ENCODE measurements at places on chromosomes 1 and 21.

- DNase-seq, result no peak
Observed at GRCh38 chr1:15764269-15764764, 5.7 kb downstream of the FBLIM1 start.

DNA sequence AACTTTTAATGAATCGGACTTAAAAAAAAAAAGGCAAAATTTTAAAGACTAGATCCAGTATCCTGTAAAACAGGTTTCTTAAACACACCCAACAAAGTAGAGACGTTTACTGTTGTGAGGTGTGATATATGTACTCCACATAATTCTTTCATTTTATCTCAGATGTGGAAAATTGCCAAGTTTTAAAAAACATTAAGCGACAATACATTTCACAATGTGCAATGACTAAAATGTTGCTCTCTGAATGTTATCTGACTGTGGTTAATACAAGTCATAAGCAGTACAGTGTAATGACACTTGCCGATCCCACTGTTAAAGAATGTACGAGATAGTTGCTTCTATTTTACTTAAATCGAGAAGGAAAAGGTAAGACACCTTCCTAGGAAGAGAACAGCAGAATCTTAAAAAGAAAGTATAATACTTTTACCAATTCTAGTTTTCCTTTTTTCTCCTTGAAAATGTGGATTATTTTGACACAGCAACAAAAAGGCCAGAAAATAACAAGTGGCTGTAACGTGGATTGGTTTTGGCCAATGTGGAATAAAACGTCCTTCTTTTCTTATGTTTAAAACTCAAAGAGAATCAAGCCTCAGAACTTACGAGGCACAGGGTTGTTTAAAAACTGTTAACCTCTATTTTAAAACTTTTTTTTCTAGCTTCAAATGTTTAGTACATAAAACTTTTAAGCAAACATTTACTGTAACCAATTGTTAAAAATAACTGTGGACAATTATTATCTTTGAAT lies 51.4 kb downstream of the TP53BP2 start:
- DNase-seq, result no peak

DNA sequence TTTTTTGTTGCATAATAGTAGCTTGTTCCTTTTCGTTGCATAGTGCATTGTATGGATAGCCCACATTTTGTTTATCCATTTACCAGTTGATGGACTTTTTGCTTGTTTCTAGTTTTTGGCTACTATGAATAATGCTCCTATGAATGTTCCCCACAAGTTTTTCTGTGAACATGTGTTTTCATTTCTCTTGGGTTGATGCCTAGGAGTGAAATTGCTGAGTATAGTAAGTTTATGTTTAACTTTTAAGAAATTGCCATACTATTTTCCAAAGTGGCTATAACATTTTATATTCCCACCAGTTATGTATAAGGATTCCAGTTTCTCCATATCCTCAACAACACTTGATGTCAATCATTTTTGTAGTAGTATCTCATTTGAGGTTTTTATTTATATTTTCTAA lies 84.8 kb upstream of the CACYBP start:
- DNase-seq, result no peak

- DNase-seq, result no peak
Observed at GRCh38 chr1:223271085-223271781, 92.7 kb downstream of the SUSD4 start.

DNA sequence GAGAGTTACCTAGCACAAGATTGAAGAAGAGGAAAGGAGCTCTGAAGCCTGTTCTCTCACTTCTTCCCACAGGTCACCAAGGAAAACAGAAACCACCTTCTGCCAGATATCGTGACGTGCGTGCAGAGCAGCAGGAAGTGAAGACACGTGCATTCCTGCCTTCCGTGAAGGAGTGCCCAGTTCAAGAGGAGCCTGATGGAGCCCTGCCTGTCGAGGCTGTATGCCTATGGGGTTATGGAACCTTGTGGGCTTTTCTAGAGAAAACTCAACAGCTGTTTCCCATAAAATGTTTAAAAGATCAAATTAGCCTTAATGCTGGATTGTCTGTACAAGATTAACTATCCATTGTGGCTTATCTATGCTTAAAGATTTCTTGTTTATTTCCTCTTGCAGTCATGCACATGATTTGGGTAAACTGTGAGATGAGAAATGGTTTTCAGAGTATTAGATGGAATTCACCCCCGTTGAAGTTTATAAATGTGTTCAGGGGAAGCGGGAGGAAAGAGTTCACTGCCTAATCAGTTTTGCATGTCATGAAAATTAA lies 27.8 kb downstream of the NTPCR start:
- DNase-seq, result no peak

- DNase-seq, result no peak
Observed at GRCh38 chr1:65230731-65231481, 78.4 kb upstream of the DNAJC6 start.

DNA sequence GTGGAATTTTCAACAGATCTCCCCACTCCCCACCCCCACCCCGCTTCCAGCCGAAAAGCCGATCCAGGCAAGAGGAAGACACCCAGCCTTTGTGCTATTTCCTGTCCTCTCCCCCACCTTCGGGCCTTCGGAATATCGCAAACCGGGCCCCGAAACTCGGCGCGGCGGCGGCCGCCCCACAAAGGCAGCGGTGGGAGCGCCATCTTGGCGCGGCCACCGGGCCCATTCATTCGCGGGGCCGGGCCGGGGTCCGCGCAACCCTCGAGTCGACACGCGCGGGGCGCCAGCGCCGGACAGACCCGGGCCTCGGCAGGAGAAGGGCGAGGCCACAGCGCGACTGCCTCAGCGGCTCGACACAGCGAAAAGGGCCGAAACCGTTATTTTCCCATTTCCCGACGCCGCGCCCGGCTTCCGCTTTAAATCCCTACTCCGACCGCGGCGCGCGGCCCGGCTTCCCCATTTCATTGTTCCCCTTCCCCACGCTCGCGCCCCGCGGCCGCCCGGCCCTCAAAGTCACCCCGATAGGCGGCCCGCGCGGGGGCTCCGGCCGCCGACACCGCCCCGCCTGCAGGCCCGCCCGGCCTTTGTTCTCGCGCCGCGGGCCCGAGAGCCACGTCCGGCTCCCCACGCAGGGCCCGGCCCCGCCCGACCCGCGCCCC lies 911 bp downstream of the GNB1 start:
- DNase-seq, result no peak

- DNase-seq, result no peak
Observed at GRCh38 chr1:110850627-110851026, 22.3 kb upstream of the CD53 start.

DNA sequence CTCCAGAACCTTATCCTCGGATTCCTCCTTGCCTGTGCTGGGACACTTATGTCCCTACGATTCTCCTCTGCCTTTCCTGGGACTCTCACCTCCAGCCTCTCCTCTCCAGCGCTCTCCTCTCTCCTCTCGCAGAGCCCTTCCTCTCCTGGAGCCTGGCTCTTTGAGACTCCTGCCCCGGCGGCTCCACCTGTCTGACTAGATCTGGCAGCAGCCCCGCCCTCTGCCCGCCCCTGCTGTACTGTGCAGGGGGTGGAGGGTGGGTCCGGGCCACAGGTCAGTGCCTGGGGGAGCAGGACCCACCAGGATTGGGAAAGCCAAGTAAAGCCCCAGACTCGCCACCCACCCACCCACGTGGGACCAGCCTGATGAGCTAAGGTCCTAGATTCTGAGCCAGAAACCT lies 1.6 kb downstream of the ELOVL1 start:
- DNase-seq, result peak; percentile 73

DNA sequence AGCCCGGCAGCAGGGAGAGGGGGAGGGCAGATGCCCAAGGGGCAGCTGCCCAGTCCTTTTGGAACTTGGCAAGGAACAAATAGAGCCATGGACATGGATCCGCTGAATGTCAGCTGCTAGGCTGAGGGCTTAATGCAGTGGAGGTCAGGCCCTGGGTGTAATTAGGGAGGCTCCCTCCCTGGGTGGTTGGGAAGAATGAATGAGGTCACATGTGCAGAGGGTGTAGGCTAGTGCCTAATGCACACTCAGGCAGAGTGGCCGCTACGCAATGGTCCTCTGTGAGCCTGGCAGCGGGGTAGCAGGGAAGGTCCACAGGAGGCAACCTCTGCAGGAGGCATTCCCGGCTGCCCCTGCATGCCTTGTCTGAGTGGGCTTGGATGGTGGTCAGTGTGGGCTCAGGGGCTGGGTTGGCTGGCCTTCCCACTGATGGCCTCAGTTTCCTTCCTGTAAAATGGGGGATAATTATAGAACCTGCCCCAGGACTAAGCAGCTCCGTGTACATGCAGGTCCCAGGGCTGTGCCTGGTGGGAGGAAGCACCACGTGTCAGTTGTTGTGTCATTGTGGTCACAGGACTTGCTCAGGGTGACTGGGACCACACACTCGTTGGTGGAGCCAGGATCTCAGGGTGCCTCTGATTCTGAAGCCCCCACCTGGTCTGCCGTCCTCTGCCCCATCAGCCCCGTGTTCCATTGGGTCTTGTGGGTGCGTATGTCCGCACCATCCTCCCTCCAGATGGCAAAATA lies 81.6 kb upstream of the ACTL8 start:
- DNase-seq, result no peak

- peak; percentile 21 for DNase-seq
Observed at GRCh38 chr1:11693024-11693590, 1.6 kb downstream of the DRAXIN start.

GRCh38 chr1:157966031-157966537 lies 27.4 kb upstream of the KIRREL1 start:
- DNase-seq, result peak; percentile 23
